ENCODE measurements at places on chromosomes 12 and 14. TPM values are rescaled to one million over a fixed set of nuclear protein-coding genes. Genes with fewer than 3 reads are reported as not detected.

The CMA1 gene
- total RNA-seq, result not detected

The CCDC177 gene
- total RNA-seq, result 4.5 TPM

The RNASE7 gene
- not detected for total RNA-seq

The TEX52 gene
- total RNA-seq, result not detected

The ZNF891 gene
- total RNA-seq, result 17.6 TPM

The GPX2 gene
- total RNA-seq, result not detected

The GPR135 gene
- total RNA-seq, result 11.7 TPM

The SLC2A14 gene
- total RNA-seq, result 2.3 TPM

The CD69 gene
- total RNA-seq, result 0.64 TPM

The ACOT6 gene
- total RNA-seq, result not detected

The LGMN gene
- 24.5 TPM for total RNA-seq

The GTF2H3 gene
- 28.0 TPM for total RNA-seq

The TESPA1 gene
- total RNA-seq, result not detected

The CPNE6 gene
- total RNA-seq, result 0.36 TPM

The RFX4 gene
- total RNA-seq, result 25.9 TPM

The SRGAP1 gene
- 39.0 TPM for total RNA-seq

The TPH2 gene
- total RNA-seq, result 1.00 TPM

The NYNRIN gene
- 31.8 TPM for total RNA-seq

The TBX3 gene
- total RNA-seq, result 3.7 TPM

The LIN7A gene
- 32.6 TPM for total RNA-seq

The GUCY2C gene
- 0.09 TPM for total RNA-seq

The ISM2 gene
- total RNA-seq, result 0.45 TPM

The ANGEL1 gene
- total RNA-seq, result 17.7 TPM

The KRT85 gene
- not detected for total RNA-seq

The ENDOU gene
- not detected for total RNA-seq

The DHRS2 gene
- total RNA-seq, result 0.27 TPM

The CFAP251 gene
- total RNA-seq, result 12.4 TPM

The MYF5 gene
- not detected for total RNA-seq

The AJUBA gene
- 7.4 TPM for total RNA-seq

The NUAK1 gene
- total RNA-seq, result 43.6 TPM

The TAS2R31 gene
- 29.9 TPM for total RNA-seq

The CDK4 gene
- 48.5 TPM for total RNA-seq

The AICDA gene
- total RNA-seq, result not detected

The KIF21A gene
- 145 TPM for total RNA-seq

The AQP2 gene
- not detected for total RNA-seq

The RND1 gene
- 10.8 TPM for total RNA-seq

The PTHLH gene
- not detected for total RNA-seq

The VIPAS39 gene
- 20.6 TPM for total RNA-seq

The CIDEB gene
- total RNA-seq, result 5.8 TPM

The IFNG gene
- total RNA-seq, result not detected

The AKAP3 gene
- total RNA-seq, result 1.6 TPM

The CSRP2 gene
- total RNA-seq, result 50.0 TPM

The CLEC2A gene
- not detected for total RNA-seq

The MYO1H gene
- total RNA-seq, result 0.09 TPM

The TMEM63C gene
- total RNA-seq, result 16.9 TPM

The PTPRR gene
- 8.1 TPM for total RNA-seq

The PIK3C2G gene
- 10.5 TPM for total RNA-seq
